ENCODE measurements at places on chromosomes 5 and 9.

- DNase-seq, result no peak
Measured at GRCh38 chr9:127066060-127066850, 56.2 kb downstream of the ANGPTL2 start.

- DNase-seq, result no peak
Measured at GRCh38 chr9:131982671-131983239, 96.9 kb downstream of the MED27 start.

GRCh38 chr5:57181154-57181553, 7.3 kb downstream of the GPBP1 start:
- DNase-seq, result no peak

DNA sequence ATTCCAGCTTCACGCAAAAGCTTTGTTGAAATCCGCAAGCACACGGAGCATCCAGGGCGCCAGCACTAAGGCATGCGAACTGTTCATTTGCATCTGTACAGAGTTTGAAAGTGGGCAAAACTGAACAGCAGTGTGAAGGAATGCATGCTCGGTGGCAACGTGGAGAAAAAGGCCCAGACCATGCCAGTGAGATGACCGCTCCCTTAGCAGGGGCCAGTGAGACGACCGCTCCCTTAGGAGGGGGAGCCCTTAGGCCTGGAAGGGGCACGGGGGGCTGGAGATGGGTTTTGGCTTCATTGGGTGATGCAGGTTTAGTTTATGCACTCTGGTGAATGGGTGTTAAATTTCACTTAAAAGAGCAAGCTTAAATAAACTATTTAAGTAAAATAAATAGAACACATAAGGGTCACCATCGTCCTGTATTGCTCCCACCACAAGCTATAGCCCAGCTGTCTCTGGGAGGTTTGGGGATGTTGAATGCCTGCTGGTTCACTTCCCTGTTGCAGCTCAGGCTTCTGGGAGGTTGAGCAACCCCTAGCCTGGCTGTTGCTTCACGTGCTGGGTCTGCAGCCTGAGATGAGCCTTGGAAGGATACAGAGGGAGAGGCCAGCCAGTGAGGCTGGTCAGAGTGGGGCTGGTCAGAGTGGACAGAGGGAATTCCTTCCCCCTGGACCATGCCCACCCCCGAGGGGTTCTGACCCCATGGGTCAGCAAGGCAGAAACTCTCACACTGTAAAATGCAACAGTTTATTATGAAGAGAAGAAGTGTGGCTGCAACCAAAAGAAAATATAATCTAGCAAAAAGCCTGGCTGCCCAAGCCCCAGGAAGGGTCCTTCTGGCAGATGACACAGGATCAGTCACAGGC, 4.6 kb upstream of the FCN1 start:
- no peak for DNase-seq

DNA sequence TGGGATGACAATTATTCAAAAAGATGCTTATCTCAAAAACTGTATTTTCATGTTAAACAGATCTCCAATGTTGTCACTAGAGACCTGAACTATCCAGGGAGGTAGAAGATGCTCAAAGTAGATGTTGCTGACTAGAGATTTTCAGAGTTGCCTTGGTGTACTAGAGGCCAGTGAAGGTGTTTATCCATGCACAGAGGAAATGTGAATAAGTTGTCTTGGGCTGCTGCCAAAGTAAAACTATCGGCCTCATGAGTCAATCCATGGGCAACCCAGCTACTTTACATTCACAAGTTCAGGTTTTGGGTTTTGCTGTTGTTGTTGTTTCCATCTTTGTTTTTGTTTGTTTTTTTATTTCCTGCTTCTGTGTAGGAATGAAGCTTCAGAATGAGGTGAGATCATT, 141.1 kb upstream of the RANBP3L start:
- DNase-seq, result no peak

DNA sequence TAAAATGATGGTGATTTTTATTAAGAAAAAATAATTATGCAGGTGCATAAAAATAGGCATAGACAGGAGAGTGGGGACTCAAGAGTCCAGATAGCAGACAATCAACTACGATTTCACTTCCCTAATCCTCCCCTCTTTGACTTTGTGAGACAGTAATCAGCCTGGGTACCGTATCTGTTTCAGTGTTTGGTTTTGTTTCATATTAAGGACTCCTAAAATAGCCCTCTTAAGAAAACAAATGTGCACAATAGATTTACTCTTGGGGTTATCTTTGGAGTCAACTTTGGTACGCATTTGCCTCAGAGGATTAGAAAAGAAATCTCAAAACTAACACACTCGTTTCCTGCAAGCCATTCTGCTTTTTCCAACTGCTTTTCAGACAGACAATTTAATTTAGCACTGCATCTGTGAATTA, 96.3 kb downstream of the ZNF608 start:
- no peak for DNase-seq

GRCh38 chr9:111810908-111811307, 16.2 kb upstream of the SHOC1 start:
- no peak for DNase-seq

GRCh38 chr5:147565524-147565923, 55.7 kb upstream of the DPYSL3 start:
- no peak for DNase-seq

- no peak for DNase-seq
Measured at GRCh38 chr9:135456436-135457104, 23.0 kb upstream of the PPP1R26 start.

DNA sequence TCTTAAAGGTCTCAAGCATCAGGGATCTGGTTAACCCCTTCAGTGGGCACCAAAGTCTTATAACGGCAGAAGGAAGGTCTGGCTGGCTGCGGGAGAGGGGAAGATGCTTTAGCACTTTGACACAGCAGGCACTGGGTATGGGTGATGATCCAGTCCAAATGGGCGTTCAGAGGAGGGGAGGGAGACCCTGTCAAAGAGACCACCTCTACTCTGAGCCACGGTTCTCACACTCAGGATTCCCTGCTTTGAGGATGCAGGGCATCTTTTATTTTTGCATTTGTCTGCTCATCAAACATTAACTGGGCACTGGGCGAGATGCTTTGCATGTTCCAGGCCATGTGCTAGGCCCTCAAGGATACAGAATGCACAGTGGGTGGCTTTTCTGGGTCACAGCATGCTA, 204.0 kb downstream of the DAB2IP start:
- no peak for DNase-seq

DNA sequence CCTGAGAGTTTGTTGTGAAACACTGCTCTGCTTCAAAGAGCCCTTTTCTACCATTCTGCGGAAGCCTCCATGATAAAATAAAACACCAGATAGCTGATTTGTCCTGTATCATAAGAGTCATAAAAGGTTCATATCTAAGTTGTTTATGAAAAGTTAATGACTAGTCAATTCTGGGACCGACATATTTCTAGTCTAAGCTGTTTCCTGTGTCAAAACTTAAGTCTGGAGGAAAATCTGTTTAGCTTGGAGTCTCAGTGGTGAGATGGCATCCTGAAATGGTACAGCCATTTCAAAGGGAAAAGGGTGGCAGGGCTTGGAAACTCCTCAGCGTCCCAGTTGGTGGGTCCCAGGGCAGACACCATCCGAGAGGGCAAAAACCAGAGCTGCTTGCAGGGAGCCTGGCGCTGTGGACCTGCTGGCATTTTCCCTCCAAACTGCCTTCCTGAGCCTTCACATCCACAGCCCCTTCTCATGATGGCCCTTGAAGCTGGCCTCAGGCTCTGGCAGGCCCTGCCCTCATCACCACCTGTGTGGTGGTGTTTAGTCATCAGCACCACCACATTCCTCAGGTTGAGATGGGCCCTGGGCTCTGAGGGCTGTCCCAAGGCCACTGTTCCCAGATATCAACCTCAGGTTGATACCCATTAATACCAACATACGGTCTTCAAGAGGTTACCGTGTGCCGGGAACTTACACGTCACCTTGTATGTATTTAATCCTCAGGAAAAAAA, 184.0 kb downstream of the HSPA4 start:
- no peak for DNase-seq

- no peak for DNase-seq
Measured at GRCh38 chr5:41338136-41338675, 124.9 kb upstream of the C6 start.

- DNase-seq, result no peak
Measured at GRCh38 chr5:110716247-110717245, 9.9 kb downstream of the TMEM232 start.

DNA sequence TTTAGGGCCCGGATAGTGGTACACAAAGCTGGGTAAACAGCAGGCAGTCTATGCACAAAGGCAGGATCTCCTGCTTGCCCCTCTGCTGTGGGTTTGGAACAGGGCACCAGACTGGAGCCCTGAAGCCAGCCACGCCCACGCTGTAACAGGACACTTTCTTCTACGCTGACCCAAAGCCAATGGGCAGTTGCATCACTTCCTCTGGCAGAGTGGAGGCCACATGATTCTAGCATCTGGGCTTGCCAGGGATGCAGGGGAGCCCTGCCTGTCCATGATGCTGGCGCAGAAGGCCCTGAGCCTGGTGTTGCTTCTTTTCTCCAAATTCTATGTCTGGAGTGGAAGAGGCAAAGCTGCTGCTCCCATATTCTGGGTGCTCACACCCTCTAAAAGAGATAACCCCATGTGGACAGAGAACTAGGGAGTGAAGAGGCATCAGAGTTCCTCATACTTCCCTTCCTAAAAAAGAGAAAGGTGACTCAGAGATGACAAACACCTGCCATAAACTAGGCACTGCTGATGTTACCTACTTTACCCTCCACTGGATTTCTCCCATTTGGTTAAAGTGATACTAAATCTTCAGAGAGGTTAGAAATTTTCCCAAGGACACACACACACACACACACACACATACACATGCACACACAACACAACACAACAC, 260.3 kb upstream of the KLF4 start:
- peak; percentile 88 for DNase-seq

DNA sequence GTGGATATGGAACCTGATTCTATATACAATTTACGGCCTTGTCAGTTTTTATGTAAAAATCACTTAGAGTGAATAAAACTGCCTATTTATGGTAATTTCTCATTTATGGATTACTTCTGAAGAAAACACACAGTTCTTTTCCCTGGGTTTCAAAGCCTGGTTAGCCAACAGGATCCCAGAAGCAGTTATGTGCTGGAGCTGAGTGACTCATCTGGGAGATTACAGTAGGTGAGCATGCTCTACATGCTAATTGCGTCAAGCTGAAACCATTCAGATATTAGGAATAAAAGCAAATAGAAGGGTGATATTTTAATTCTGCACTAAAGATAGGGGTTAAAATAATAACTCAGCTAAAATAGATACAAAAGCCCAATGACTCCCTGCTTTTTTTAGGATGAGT, 47.8 kb downstream of the PDE4D start:
- no peak for DNase-seq

DNA sequence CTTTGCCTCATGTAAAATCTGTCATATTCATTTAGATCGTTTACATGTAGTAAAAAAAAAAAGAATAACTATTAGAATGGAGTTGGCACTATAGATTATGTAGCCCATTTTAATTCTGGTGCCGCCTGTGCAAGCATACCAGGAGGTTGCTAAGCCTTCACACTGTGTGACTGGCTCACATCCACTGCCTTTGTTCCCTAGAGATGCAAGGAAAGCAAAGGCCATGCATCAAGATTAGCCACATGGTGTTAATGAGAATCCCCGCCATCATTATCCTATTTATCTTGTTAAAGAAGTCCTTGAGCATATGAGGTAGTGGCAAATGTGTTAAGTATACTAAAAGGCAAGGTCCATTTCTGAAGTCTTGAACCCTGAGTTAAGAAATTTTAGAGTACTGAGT, 279.6 kb downstream of the RFX3 start:
- no peak for DNase-seq

DNA sequence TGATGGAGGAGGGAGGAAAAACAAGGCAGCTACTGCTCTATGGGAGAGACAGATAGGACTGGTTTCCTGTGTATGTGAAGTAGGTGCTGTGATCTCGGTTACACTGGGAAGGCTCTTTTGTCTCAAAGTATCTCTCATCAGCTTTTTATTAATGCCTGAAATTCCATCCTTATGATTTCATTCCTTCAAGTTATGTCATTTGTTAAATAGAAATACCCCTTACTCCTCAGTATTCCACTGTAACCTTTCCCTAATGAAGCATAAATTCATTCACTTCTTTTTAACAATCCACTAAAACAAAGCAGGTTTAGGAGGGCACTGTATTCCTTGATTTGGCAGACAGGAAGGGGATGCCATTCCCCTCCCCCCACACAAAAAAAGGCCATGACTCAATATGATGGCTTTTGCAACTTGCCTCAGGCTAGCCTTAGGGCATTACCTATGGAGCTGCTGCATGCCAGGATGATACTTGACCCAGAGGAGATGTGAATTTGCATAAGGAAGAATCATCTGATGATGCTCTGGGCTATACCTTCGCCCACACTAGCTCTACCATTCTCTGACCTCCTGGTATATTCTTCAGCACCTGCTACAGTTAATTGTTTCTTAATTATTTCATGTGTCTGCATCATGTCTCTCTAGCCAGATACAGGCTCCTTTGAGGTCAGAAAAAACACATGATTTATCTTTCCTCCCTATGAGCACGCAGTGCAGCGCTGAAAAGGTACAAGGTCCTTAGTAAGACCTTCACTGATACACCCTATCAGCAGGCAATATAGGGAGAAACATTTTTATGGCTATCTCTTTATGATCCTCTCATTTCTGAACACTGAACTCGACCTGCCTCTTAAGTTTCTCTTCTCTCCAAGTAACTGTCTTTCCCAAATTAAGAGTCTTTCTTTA, 26.3 kb downstream of the NR3C1 start:
- no peak for DNase-seq

DNA sequence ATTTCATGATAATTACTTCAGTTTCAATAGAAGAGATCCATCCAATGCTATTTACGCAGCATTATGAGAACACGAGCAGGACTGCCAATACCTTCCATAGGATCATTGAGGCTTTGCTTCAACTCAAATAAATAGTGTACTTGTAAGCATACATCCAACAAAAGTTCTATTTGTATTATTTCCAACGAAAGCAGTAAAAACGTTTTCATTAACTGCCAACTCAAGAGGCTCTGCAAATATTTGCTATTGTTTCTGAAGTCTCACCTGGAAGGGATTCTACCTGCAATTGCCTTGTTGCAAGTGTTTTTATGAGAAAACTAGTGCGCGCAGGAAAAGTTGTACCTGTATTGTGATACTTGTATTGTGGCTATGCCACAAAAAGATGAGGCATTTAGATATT, 11.0 kb upstream of the GNPDA1 start:
- DNase-seq, result no peak

- DNase-seq, result no peak
Measured at GRCh38 chr5:116404016-116404415, 170.6 kb downstream of the SEMA6A start.

GRCh38 chr5:135578685-135579341, at the start of gene CXCL14:
Gene CXCL14 (minus strand): TSS chr5:135578991. CDS start chr5:135578778, 213 bp downstream.
- peak; percentile 21 for DNase-seq

- DNase-seq, result no peak
Measured at GRCh38 chr5:128736553-128736952, 198.5 kb upstream of the FBN2 start.

GRCh38 chr5:2221450-2221849, 338.7 kb upstream of the IRX4 start:
- no peak for DNase-seq

GRCh38 chr5:123659011-123659410, 147.0 kb downstream of the CSNK1G3 start:
- DNase-seq, result no peak
